Cortex of kidney (tissue), 1 donor: ENCODE measurements at places on chromosomes 11 and 22.

- DNase-seq = no peak
Observed at GRCh38 chr11:30568931-30569330, 17.2 kb downstream of the MPPED2 start.

GRCh38 chr22:18095101-18095805 is 15.4 kb upstream of the TUBA8 start:
- DNase-seq = no peak

DNA sequence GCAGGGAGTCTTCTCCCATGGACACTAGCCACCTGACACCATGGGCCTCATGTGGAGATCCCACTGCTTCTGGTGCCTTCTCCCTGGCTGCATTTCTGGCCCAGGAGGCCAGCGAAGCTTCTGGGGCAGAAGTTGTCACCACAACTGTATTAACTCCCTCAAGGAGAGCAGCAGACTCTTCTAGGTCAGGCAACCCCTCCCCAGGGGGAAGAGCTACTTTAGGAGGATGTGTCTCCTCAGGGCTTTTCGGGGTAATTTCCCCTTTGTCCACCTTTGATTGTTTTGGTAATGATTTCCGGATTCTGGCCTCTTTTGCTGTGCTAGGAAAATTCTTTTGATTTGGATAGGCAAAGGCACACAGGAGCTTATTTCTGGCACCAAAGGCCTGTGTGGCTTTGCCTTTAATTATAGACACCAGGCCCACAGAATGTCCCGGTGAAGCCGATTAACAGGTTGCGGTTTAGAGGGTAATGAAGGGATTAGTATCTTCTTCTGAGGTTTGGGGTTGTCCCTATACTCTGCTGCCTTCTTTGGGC is 8.9 kb upstream of the UCP2 start:
- no peak for DNase-seq

DNA sequence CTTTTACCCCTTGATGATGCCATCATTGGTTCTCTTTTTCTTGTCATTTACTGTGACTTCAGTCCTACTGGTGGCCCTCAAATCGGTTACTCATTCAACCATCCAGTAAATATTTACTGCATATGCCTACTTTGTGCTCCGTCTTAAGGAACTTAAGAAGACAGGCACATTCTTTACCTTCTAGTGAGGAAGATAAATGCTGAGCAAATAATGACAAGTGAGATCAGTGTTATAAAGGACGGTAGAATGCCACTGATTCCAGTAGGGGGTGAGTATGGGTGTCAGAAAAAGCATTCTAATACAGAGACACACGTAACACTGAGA is 1.6 kb downstream of the ANKRD42 start:
- DNase-seq = no peak

GRCh38 chr22:25451480-25452114 is 112.9 kb upstream of the GRK3 start:
- DNase-seq = no peak

GRCh38 chr11:68259122-68259959 is 12.4 kb downstream of the C11orf24 start:
- DNase-seq = no peak

DNA sequence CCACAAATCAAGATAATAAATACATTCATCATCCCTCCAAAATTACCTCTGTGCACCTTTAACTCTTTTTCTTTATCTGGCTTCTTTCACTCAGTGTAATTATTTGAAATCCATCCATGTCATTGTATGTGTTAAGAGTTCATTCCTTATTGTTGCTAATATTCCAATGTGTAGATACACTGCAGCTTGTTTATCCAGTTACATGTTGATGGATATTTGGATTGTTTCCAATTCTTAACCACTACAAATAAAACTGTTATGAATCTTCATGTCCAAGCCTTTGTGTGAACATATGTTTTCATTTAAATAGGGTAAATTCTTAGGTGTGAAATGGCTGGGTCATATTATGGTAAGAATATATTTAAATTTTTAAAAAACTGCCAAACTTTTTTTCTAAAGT is 323.3 kb upstream of the NCAM1 start:
- no peak for DNase-seq

- no peak for DNase-seq
Observed at GRCh38 chr11:33773404-33773986, 825 bp downstream of the FBXO3 start.

GRCh38 chr11:13315517-13316432 is 38.2 kb downstream of the BMAL1 start:
- no peak for DNase-seq

- DNase-seq = no peak
Observed at GRCh38 chr11:31487848-31488247, 21.6 kb downstream of the IMMP1L start.

DNA sequence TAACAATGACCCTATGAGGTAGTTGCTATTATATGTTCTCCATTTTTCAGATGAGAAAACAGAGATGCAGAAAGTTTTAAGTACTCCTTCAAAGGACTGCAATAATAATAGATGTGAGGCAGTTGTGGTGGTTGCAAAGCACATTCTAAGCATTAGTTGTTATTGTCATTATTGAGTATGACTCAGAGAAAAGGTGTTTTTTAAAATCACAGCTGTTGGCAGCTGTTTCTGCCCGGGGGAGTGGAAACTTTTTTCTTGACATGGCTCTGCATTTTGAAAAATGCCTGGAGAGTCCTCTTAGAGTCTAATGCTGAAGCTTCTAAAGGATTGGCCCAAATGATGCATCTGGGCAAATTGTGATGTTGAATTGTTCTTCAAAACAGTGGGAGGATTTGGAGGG is 244.5 kb upstream of the MPPED2 start:
- DNase-seq = no peak

GRCh38 chr22:19687561-19688300 is 26.6 kb upstream of the SEPTIN5 start:
- no peak for DNase-seq

DNA sequence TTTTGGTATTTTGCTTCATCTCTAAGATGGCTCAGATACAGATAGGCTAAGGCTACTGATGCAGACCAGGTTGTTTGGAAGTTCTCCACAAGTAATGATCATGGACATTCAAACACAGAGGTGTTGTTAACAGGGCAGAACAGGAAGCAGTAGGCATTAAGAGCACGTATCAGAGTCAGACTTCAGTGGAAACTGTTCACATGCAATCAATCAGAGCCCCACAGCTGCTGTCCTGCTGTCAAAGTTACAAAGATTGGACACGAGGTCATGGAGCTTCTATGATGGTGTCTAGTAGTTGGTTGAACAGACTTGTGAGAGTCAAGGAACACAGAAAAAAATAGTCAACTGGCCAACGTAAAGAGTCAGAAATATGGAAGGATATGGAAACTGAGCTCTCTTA is 19.8 kb downstream of the OR10D3 start:
- no peak for DNase-seq

DNA sequence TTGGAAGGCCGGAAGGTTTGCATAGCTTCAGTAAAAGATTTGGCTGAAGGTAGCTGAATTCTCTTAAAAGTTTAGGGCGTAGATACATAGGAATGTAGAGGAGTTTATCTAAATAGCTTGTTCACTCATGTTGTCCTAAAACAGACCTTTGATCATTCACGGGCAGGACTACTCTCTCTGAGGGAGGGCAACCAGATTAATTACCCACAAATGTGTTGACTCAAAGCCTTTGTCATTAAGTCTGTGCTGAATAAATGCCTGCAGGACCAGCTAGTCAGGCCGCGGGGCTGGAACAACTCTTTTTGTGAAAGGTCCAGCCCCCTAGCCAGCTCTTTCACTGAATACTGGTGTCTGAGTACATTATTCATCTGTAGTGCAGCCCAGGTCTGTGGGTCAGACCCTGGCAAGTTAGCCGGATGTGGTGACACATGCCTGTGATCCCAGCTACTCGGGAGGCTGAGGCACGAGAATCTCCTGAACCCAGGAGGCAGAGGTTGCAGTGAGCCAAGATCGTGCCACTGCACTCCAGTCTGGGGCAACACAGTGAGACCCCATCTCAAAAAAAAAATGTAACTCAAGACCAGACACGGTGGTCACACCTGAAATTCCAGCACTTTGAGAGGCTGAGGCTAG is 2.8 kb upstream of the FADD start:
- no peak for DNase-seq

DNA sequence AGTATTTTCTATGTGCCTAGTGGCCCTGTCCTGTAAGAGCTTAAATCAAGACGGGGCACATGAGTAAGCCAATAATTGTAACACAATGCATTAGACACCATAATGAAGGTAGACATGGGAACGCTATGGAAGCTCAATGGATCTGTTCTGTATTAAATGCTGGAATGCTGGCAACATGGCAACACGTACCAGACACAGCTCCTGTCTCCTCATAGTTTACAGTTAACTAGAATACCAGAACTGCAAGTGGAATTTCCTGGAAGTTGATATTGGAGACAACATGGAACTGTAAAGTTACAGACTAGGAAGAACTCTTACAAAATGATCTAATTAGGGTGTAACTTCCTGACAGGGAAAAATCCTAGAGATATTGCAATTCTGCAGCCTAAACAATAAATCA is 12.4 kb downstream of the P4HA3 start:
- DNase-seq = no peak

- DNase-seq = no peak
Observed at GRCh38 chr22:26429458-26430286, 612 bp downstream of the ASPHD2 start.

DNA sequence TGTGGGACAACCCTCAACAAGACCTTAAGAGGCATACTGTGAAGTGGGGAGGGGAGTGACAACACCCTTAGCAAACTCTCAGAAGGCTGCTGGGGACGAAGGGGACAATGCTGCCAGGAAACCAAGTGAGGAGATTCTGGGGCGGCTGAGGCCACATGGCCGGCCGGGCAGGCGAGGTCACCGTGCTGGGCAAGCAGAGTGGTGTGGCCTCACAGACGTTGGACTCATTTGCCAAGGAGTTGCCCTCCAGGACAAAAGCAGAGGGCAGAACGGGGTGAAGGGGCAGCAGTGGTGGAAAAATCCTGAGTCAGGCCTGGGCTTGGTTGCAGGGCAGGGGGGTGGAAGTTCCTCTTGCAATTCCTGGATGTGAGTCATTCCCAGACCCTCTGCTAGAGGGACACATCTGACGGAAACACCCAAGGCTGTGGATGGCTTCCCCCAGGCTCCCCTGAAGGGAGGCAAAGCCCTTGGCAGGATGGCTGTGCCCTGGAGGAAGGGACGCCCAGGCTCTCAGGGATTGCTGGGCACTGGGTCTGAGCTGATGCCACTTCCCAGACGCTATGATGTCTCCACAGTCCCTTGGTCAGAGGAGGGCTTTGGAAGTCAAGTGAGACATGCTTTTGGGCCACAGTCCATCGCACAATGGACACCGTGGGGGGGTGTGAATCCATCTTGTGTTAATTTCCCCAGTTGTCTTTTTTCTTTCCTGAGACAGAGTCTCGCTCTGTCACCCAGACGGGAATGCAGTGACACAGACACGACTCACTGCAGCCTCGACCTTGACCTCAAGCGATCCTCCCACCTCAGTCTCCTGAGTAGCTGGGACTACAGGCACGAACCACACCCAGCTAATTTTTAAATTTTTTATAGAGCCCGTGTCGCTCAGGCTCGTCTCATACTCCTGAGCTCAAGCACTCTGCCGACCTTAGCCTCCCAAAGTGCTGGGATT is 16.2 kb upstream of the SHANK3 start:
- DNase-seq = no peak

GRCh38 chr11:89608234-89608966 is 101.7 kb upstream of the TRIM77 start:
- DNase-seq = no peak

- no peak for DNase-seq
Observed at GRCh38 chr11:64015510-64015909, 20.2 kb upstream of the FLRT1 start.

- no peak for DNase-seq
Observed at GRCh38 chr11:45791524-45791923, 13.4 kb upstream of the SLC35C1 start.

DNA sequence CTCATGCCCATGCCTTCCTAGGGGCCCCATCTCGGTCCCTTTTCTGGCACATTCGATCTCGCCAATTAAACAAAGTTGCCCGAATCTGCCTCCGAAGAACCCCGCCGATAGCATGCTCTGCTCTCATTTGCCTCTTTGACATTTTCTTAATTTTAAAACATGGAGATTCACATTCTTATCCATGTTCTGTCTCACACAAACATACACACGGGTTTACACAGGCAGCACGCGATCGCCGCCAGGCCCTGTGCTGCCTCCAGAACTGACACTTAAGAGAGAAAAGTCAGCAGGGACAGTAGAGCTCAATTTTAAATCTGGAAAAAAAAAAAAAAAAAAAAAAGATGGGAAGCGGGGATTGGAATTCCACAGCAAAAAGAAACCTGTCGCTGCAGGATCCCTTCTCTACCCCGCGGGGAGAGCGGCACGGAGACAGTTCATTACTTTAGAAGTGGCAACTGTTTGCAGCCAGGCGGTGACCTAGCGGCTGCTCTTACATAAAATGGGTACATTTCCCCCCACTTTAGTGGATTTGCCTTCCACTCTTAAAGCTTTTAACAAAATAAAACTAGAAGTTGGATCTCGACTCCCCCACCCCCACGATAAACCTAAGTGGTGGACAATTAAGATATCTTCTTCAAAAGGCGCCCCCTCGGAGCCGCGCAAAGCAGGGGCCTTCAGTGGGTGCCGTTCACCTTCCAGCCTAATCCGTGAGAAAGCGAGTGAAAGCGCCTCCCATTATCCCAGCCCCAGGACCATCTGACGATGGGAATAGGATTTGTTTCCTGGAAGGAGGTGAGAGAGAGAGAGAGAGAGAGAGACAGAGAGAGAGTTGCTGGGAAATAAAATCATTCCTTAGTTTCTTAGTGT is 13.7 kb downstream of the PAX6 start:
- DNase-seq = no peak

- no peak for DNase-seq
Observed at GRCh38 chr11:127017482-127017881, 16.9 kb upstream of the KIRREL3 start.

DNA sequence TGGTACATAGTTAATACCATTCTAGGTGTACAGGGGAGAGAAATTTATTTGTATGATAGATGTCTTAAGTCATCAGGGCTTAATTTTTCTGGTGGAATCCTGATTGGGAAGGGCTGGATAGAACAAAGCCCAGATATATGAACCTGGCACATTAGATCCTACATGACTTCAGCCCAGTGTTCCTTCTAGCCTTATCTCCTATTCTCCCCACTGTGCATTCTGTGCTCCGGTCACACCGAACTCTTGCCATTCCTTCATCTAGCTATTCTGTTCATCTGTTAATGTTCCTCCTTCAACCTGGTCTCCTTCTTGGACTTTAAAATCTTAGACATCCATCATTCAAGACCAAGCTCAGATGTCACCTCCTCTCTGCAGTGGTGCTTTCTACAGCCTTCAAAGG is 68.9 kb upstream of the EED start:
- DNase-seq = no peak

- no peak for DNase-seq
Observed at GRCh38 chr11:64372802-64373597, 14.0 kb downstream of the RPS6KA4 start.
